ENCODE measurements at places on chromosomes 5 and 9.

DNA sequence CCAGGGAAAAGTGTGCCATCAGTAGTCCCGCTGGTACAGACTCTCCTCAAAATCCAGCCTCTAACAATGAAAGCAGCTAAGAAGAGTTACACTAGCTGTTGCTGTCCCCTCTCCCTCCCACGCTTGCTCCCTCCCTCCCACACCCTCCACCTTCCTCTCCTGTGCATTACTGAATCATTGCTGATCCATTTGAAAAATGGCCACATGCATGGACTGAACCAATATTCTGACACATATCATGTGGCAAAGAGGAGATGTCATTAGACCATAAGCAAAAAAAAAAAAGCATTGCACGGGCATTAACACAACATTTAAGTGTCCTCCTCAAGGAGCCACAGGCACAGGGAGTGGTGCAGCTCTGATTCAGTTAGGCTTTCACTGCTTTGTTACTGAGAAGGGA, 37.9 kb downstream of the LHFPL2 start:
- peak; percentile 54 for DNase-seq

DNA sequence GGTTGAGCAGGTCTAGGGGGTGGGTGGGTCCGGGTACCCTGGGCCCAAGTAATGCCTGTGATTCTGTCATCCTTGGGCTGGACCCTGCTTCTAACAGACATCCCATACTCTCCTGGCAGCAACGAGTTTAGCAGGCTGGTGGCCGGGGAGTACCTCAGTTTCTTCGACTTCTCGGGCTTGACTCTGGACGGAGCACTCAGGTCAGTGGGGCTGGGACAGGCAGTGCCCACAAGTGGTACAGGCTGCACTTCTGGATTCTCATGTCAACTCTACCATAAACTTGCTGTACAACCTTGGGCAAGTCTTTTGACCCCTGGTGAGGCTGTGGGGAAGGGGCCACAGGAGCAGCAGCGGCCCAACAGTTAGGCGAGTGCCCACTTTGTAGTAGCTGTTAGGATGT, 21.8 kb downstream of the PSD2 start:
- no peak for DNase-seq

- no peak for DNase-seq
Measured at GRCh38 chr9:92564504-92564903, 28.7 kb upstream of the ECM2 start.

GRCh38 chr9:35490155-35490909, 421 bp downstream of the RUSC2 start:
- DNase-seq: peak; percentile 30

DNA sequence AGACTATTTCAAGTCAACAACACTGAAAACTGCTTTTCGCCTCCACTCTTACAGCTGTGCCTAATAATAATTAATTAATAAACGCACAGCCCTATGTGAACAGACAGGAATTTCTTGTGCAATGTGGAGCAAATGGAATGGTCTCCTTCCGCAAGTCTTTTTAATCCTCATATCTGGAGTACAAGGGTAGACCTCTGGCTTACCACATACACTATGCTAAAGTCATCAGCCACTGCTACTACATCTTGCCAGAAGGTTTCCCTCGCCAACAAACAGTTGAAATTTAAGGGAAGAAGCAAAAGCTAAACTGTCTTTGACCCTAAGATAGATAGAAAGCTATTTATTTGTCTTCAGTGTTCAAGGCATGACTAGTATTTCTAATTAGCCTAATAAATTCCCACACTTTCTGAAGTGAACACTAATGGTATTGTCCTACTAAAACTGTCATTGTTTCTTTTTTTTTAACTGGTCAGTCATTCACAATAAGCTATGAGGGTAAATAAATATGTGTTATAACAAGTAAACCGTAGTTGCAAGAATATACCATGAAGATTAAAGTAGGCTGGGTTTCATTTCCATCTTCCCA, 63.9 kb downstream of the GOLPH3 start:
- DNase-seq: no peak

- no peak for DNase-seq
Measured at GRCh38 chr9:113573046-113573958, 109.8 kb downstream of the RGS3 start.

- no peak for DNase-seq
Measured at GRCh38 chr9:76018235-76018634, 127.8 kb downstream of the PCSK5 start.

- no peak for DNase-seq
Measured at GRCh38 chr9:34318163-34318790, 10.8 kb downstream of the KIF24 start.

DNA sequence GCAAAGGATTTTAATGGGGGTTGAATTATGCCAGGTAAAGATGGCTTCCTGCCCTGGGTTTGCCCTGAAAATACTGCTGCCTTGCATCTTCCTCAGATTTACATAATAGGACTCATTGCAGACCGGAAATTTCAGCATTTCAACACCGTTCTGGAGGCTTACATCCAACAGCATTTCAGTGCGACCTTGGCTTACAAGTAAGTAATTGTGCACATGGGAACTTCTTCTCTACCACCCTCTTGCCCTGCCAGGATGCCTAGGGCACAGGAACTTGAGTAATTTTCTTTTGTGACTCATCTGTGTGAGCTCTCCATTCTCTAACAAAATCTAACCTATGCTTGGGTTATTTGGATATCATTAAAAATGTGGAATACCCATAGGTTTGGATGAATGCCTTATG, 80.2 kb downstream of the DOCK2 start:
- peak; percentile 86 for DNase-seq

GRCh38 chr5:6365142-6365976, 13.0 kb downstream of the MED10 start:
- no peak for DNase-seq

DNA sequence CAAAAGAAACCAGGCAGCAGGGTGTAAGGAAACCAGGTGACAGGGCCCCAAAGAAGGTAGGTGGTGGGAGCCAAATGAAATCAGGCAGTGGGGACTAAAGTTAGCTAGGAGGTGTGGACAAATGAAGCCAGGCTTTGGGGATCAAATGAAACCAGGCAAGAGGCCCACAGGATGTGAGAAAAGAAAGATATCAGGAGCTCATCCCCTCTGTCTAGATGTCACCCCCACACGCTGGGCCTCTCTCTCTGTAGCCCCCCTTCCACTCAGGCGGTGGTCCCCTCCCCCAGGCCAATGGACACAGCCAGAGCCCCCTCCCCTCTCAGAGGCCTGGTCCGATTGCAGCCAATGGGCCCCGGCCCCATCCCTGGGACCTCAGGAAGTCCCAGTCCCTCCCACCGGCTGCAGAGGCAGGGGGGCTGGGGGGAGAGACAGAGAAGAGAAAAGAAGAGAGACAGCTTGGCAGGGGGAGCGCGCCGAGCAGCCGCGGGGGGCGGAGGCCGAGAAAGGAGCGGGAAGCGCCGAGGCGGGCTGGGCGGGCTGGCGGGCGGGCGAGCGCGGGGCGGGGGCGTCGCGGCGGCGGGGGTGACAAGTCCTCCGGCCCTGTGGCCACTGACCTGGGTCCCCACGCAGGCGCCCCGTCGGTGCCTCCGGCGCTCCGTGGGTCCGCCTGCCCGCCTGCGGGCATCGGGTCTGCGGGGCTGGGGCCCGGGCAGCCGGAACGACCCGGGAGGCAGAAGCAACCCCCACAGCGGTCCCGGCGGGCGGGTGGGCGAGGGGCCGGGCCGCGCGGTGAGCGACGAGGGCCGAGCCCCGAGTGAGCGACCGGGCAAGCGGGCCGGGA, 11.9 kb downstream of the CNTFR start:
- no peak for DNase-seq

DNA sequence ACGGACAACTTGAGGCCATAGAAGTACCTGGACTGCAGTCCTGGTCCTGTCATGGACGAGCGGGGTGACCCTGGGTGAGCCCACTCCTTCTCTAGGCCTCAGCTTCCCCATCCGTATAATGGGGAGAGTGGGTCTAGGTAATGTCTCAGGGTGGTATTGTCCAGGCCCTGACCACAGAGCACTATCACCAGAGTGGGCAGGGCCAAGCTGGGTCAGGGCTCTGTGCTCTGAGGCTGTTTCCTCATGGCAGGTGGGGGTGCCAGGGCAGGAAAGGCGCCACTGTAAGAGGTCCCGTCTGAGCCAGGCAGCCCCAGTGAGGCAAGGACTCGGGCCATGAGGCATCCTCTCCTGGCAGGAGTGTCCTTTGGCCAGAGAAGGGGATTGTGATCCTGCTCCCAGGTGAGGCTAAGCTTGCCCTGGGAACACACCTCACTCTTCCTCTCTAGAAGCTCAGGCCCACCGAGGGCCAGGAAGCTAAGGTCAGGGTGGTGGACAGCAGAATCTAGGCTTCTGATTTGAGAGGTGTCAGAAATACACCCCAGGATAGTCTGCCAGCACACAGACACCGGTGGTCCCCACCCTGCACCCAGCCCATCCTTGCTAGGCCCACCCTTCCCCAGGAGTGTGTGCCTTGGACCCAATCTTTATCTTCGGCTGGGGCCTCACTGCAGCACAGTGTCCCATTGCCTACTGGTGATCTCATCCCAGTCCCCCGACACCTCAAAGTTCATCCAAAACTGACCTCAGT, 1.5 kb upstream of the MYOZ3 start:
- DNase-seq: no peak

DNA sequence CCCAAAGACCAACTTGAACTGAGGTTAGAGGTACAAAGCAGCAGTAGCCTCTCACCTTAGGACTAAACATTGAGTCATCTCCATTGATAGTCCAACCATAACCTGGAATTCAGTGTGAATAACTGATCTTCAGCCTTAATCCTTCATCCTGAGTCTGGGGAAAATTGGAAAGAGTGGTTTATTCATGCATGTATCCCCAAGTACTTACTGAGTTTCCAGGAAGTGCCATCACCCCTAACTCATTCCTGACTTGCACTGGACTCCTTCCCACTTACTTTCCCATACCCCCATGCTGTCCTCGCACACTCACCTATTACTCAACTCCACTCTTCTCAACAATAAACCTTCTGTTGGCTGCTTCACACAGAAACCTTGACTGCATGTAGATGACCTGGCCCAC, 161.4 kb upstream of the ZNF462 start:
- no peak for DNase-seq

- no peak for DNase-seq
Measured at GRCh38 chr9:11872471-11872870, 820.7 kb upstream of the TYRP1 start.

- DNase-seq: no peak
Measured at GRCh38 chr9:115396071-115396529, 278.1 kb upstream of the TNC start.

- no peak for DNase-seq
Measured at GRCh38 chr5:9544056-9544455, 1.8 kb downstream of the SEMA5A start.

- no peak for DNase-seq
Measured at GRCh38 chr5:98042961-98043360, 730.5 kb upstream of the RGMB start.

- DNase-seq: no peak
Measured at GRCh38 chr5:77427998-77428397, 64.1 kb downstream of the WDR41 start.

Measured in inflammatory macrophage (primary cell).